ENCODE measurements at places on chromosomes 6 and 20. TPM values are rescaled to one million over a fixed set of nuclear protein-coding genes. Genes with fewer than 3 reads are reported as not detected.

GRCh38 chr6:157629220-157629619 is 193.8 kb upstream of the SNX9 start:
- H3K4me3 ChIP-seq, result no peak overlapping the region
- DNase-seq, result no peak
- no peaks in the 10 kb centered on the region for H3K27me3 ChIP-seq
- H3K36me3 ChIP-seq, result no peaks in the 10 kb centered on the region
- H3K27ac ChIP-seq, result no peak overlapping the region
- H3K4me1 ChIP-seq, result no peaks in the 10 kb centered on the region

Gene BEND6
- total RNA-seq, result not detected

Gene SOX18
- total RNA-seq, result not detected

DNA sequence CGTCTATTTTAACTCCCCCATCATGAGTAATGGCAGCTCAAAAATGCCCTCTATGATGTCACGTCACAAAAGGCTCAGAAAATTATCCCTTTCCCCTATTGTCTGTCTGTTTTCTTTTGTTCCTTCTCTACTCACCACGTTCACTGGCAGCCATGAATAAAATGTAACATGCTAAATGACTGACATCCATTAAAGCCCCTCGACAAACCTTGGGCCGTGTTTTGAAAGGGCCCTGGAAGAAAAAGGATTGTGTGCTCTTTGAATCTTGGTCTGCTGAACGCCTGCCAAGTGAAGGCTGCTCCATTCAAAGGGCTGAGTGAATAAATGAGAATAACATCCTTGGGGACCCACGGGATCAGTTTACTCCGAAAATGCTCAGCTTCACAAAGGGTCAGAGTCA is 118.7 kb downstream of the RPS12 start:
- H3K36me3 ChIP-seq, result no peaks in the 10 kb centered on the region
- no peak overlapping the region for H3K27ac ChIP-seq
- H3K4me1 ChIP-seq, result no peaks in the 10 kb centered on the region
- peaks cover 16% of the 10 kb centered on the region for H3K27me3 ChIP-seq
- no peak for DNase-seq

- no peaks in the 10 kb centered on the region for H3K27me3 ChIP-seq
- H3K4me1 ChIP-seq, result no peaks in the 10 kb centered on the region
- no peak overlapping the region for H3K27ac ChIP-seq
- no peak overlapping the region for H3K4me3 ChIP-seq
These were observed 17.5 kb downstream of the RIN2 start for GRCh38 chr20:19775353-19776253.

GRCh38 chr6:128368213-128368944 is 152.0 kb downstream of the PTPRK start:
- no peaks in the 10 kb centered on the region for H3K27me3 ChIP-seq
- H3K27ac ChIP-seq, result no peak overlapping the region
- no peaks in the 10 kb centered on the region for H3K36me3 ChIP-seq
- DNase-seq, result no peak

Gene SEC63
- total RNA-seq, result 86.7 TPM

DNA sequence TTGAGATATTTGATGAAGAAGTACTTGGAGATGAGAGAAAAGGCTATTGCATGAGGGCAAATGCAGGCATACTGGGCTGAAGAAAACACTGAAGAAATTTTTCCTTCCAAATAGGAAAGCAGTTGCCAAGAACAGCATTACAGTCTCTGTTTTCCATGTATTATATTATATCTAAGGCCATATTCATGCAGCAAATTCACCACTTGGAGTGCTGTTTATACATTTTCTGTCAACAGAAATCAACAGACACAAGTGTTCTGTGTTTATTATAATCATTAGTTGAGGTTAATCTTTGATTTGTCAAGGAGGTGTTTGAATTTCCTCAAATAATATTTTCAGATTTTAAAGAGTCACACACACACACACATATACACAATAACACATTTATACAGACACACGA is 268.8 kb upstream of the PLCB4 start:
- no peaks in the 10 kb centered on the region for H3K27me3 ChIP-seq
- H3K4me1 ChIP-seq, result no peaks in the 10 kb centered on the region
- H3K27ac ChIP-seq, result no peak overlapping the region
- H3K4me3 ChIP-seq, result no peak overlapping the region
- no peak for DNase-seq

GRCh38 chr6:113856625-113857555 is at the start of gene MARCKS:
TSS of gene MARCKS (plus strand) at chr6:113857345. CDS start at chr6:113857746, 401 bp downstream.
- no peaks in the 10 kb centered on the region for H3K36me3 ChIP-seq
- no peak within 1 kb of the TSS for H3K27ac ChIP-seq
- peaks cover 49% of the 10 kb centered on the region for H3K4me1 ChIP-seq
- no peak for DNase-seq
- peaks cover 69% of the 10 kb centered on the region for H3K27me3 ChIP-seq
- H3K4me3 ChIP-seq, result peak within 1 kb of the TSS; percentile 50

DNA sequence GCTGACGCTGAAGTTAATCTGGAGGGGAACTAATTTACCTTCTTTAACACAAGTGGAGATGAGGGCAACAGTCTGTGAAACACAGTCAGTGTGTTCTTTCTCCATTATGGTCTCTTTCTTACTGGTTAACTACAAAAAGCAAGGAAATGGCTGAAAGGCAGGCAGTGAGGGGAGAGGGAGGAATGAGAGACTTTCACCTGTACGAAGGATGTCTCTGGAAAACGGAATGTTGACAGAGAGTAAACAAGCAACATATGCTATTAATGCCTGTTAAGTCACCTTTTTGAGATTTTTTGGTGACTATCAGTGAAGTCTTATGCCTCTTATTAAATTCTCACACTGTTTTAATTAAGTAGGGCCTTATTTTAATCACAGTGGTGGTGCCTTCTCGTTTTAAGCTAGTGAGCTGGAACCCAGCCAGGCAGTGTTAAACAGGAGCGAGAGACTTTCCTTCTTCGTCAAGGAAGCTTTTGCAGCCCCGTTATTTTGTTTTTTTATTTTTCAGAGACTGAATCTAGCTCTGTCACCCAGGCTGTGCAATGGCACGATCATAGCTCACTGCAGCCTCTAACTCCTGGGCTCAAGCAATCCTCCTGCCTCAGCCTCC is 165.6 kb downstream of the ATXN1 start:
- no peak overlapping the region for H3K27ac ChIP-seq
- H3K4me1 ChIP-seq, result peaks cover 6% of the 10 kb centered on the region

GRCh38 chr6:109628158-109629000 is 62.6 kb downstream of the AK9 start:
- no peak overlapping the region for H3K27ac ChIP-seq

Gene CLDN20
- total RNA-seq, result not detected

- no peak overlapping the region for H3K27ac ChIP-seq
- DNase-seq, result no peak
- no peak overlapping the region for H3K4me3 ChIP-seq
- no peaks in the 10 kb centered on the region for H3K4me1 ChIP-seq
These were observed 125.1 kb upstream of the COL21A1 start for GRCh38 chr6:56372406-56372995.

DNA sequence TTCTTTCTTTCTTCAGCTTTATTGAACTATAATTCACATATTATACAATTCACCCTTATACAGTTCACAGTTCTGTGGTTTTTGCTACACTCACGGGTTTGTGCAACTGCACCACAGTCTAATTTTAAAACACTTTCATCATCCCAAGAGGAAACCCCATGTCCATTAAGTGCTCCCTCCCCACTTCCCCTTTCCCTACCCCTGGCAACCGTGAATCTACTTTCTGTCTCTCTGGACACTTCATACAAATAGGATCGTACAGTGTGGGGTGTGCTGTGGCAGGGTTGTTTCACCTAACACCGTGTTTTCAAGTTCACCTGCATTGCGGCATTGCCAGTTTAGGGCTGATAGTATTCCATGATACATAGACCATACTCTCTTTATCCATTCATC is 118.8 kb downstream of the PHACTR3 start:
- H3K4me3 ChIP-seq, result no peak overlapping the region
- DNase-seq, result no peak
- no peaks in the 10 kb centered on the region for H3K36me3 ChIP-seq
- no peaks in the 10 kb centered on the region for H3K27me3 ChIP-seq
- H3K4me1 ChIP-seq, result no peaks in the 10 kb centered on the region

DNA sequence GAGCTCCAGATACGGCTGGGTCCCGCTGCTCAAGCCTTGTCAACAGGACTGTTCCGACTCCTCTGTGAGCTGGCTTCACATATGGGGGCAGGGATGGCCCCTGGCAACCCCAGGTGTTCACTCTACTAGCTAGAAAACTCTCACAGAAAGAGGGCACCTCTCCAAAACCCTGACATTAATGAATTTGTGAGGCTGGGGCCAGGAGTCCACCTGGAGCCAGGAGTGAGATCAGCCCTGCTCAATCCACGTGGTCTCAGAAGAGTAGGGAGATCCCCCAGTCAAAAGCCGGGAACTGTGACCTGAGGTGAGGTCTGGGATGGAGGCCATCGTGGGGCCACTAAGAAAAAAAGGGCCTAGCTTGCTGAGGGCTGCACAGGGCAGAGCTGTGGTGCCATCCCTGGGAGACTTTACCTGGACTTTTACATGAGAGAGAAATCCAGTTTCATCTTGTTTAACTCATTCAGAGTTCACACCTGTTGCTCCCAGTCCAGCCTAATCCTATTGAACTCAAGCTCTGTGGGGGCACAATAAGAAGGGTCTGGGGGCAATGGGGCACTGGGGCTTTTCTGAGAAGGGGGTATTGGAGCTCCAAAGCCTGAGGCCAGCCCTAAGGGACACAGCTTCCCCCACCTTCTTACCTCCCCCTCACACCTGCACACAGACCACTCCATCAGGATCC is 144.3 kb upstream of the MLN start:
- DNase-seq, result no peak
- no peaks in the 10 kb centered on the region for H3K36me3 ChIP-seq
- H3K4me1 ChIP-seq, result no peaks in the 10 kb centered on the region

DNA sequence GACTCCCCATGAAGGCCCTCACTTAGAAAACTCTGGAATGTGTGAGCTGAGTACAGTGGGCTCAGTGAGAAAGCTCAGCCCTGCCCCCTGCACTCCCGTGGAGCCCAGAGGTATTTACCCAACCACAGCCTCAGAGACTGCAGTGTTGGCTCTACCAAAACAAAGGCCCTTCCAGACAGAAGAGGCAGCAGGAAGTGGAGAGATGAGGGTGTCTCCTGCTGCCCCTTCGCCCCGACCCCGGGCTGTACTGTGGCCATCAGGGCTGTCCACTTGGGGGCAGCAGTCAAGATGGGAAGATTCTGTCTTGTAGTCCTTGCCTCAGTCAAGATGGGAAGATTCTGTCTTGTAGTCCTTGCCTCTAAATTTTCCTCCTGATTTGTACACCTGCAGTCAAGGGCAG is 341.3 kb downstream of the TAF4 start:
- H3K4me3 ChIP-seq, result no peak overlapping the region
- H3K4me1 ChIP-seq, result peaks cover 7% of the 10 kb centered on the region
- no peak overlapping the region for H3K27ac ChIP-seq
- DNase-seq, result no peak

Gene SNAP25
- total RNA-seq, result not detected

GRCh38 chr6:137304020-137304780 is 85.0 kb upstream of the IFNGR1 start:
- no peaks in the 10 kb centered on the region for H3K4me1 ChIP-seq
- no peak overlapping the region for H3K4me3 ChIP-seq
- H3K36me3 ChIP-seq, result no peaks in the 10 kb centered on the region

DNA sequence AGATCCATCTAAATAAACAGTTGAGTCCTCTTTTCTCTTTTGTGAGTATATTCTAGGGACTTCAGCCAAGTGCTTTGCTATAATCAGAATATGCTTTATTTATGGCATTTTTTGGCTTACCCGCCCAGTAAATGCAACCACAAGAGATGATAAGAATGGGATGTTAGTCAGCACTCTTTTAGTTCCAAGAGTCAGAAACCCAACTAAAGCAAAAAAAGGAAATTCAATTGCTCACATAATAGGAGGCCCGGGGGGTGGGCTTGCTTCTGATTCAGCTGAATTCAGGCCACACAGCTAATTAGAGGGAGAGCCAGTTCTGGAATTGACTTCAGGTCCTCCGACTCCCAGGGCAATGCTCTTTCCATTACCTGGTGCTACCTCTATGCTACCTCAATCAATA is 250.6 kb downstream of the FARS2 start:
- no peaks in the 10 kb centered on the region for H3K36me3 ChIP-seq
- no peaks in the 10 kb centered on the region for H3K27me3 ChIP-seq
- no peak for DNase-seq
- no peak overlapping the region for H3K4me3 ChIP-seq

DNA sequence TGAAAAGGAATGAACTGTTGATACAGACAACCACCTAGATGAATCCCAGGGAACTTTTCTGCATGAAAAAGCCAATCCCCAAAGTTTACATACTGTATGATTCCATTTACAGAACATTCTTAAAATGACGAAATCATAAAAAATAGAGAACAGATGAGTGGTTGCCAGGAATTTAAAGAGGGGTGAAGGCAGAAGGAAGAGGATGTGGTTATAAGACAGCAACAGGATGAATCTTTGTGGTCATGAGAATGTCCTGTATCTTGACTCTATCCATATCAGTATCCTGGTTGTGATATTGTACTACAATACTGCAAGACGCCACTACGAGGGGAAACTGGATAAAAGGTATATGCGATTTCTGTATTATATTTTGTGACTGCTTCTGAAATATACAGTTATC is 70.1 kb upstream of the EMILIN3 start:
- peaks cover 14% of the 10 kb centered on the region for H3K36me3 ChIP-seq
- no peaks in the 10 kb centered on the region for H3K27me3 ChIP-seq
- H3K4me3 ChIP-seq, result no peak overlapping the region
- DNase-seq, result no peak

Gene CD109
- total RNA-seq, result 0.75 TPM

Gene DLK2
- total RNA-seq, result 0.36 TPM

Gene LY6G6C
- not detected for total RNA-seq

GRCh38 chr20:10367943-10368701 is 65.9 kb downstream of the MKKS start:
- H3K36me3 ChIP-seq, result no peaks in the 10 kb centered on the region
- H3K4me3 ChIP-seq, result no peak overlapping the region
- no peak for DNase-seq
- H3K27me3 ChIP-seq, result no peaks in the 10 kb centered on the region
- H3K27ac ChIP-seq, result no peak overlapping the region
